ENCODE measurements at places on chromosomes 4 and X. TPM values are rescaled to one million over a fixed set of nuclear protein-coding genes. Genes with fewer than 3 reads are reported as not detected.

- no peaks in the 10 kb centered on the region for H3K4me1 ChIP-seq
- no peaks in the 10 kb centered on the region for H3K36me3 ChIP-seq
- no peaks in the 10 kb centered on the region for H3K27me3 ChIP-seq
- no peak for DNase-seq
- H3K27ac ChIP-seq = no peak overlapping the region
These were observed 61.2 kb downstream of the SH3BGRL start for GRCh38 chrX:81263059-81263458.

- DNase-seq = no peak
- no peaks in the 10 kb centered on the region for H3K36me3 ChIP-seq
- no peaks in the 10 kb centered on the region for H3K4me1 ChIP-seq
- no peak overlapping the region for H3K27ac ChIP-seq
- H3K27me3 ChIP-seq = no peaks in the 10 kb centered on the region
These were observed 236.1 kb upstream of the FTHL17 start for GRCh38 chrX:31307952-31308351.

DNA sequence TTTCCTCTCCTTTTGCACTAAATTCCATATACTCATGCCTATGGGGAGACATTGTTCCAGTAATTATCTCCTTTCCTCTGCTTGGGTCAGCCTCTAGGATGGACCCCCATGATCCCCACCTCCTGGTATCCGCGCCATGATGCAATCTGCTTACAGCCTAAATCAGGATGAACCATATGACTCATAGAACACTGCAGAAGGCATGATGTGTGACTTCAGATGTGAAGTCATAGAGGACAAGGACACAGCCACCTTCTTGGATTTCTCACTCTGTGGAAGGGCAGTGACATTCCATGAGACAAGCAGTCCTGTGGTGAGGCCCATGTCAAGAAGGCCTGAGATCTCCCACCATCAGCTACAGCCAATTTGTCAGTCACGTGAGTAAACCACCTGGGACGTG, 9.0 kb upstream of the TMEM144 start:
- no peak for DNase-seq
- no peak overlapping the region for H3K27ac ChIP-seq
- H3K27me3 ChIP-seq = no peaks in the 10 kb centered on the region
- no peaks in the 10 kb centered on the region for H3K36me3 ChIP-seq

- no peaks in the 10 kb centered on the region for H3K27me3 ChIP-seq
- no peaks in the 10 kb centered on the region for H3K4me1 ChIP-seq
- H3K36me3 ChIP-seq = no peaks in the 10 kb centered on the region
- H3K4me3 ChIP-seq = no peak overlapping the region
- no peak overlapping the region for H3K27ac ChIP-seq
- no peak for DNase-seq
These were observed 29.0 kb downstream of the MECP2 start for GRCh38 chrX:154068560-154068959.

DNA sequence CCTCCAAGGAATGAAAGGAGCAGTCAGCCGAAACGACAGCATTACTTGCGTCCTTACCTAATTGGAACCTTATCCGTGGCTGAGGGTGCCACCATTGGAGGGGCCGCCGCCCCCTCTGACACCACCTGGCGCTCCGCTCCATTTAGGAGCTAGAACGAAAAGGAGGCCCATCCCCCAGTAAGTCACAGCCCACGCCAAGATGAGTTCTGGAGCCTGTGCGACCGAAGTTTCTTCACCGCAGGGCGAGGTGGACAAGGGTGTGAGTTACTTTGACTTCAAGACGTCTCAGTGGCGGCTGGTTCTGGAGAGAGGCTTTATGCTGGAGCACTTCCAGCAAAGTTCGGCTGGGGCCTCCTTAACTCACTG, 729 bp upstream of the IRF2 start:
- peak overlapping the region; percentile 83 for H3K4me3 ChIP-seq
- peak overlapping the region; percentile 98 for H3K27ac ChIP-seq
- no peaks in the 10 kb centered on the region for H3K36me3 ChIP-seq
- peak; percentile 66 for DNase-seq
- H3K4me1 ChIP-seq = peaks cover 63% of the 10 kb centered on the region

- H3K4me3 ChIP-seq = no peak overlapping the region
- DNase-seq = no peak
- no peaks in the 10 kb centered on the region for H3K27me3 ChIP-seq
- H3K36me3 ChIP-seq = no peaks in the 10 kb centered on the region
These were observed 29.1 kb downstream of the MAGED1 start for GRCh38 chrX:51922561-51922960.

DNA sequence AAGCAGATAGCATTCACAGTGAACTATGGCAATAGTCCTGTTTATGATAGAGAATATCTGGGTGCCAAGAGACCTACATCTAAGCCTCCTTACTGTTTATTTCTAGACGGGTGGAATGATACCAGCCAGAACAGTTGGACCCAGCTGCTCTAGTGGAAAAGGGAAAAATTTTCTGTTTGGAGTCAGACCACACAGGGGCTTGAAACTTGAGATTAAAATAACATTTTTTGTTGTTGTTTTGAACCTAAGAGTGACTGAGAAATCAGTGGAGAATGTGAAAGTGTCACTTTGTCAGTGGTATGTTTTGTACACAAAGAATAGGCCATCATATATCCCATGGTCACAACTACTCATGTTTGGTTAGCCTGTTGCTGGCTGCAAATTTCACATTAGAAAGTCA, 105.7 kb downstream of the AGTR2 start:
- no peak overlapping the region for H3K4me3 ChIP-seq
- no peak for DNase-seq
- H3K27ac ChIP-seq = no peak overlapping the region

DNA sequence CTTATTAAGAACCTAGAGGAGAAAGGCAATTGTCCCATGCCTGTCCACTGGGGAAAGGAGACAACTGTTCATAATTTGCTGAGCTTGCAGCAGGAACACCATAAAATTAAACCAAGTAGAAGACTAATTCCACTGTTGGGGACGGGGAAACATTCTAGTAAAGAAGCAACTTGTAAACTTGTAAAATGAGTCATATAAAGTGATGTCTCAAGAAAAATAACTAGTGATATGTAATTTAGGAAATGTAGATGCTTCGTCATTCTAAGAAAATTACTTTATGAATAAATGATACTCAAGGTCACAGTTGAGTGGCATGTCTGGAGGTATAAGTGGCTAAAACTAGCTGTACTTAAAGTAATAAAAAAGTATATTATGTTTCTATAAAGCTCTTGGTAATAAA, 121.2 kb upstream of the MID1 start:
- no peaks in the 10 kb centered on the region for H3K27me3 ChIP-seq
- no peak overlapping the region for H3K4me3 ChIP-seq
- H3K27ac ChIP-seq = no peak overlapping the region
- no peaks in the 10 kb centered on the region for H3K4me1 ChIP-seq
- no peaks in the 10 kb centered on the region for H3K36me3 ChIP-seq
- DNase-seq = no peak

Gene CSAG1
- total RNA-seq = not detected

DNA sequence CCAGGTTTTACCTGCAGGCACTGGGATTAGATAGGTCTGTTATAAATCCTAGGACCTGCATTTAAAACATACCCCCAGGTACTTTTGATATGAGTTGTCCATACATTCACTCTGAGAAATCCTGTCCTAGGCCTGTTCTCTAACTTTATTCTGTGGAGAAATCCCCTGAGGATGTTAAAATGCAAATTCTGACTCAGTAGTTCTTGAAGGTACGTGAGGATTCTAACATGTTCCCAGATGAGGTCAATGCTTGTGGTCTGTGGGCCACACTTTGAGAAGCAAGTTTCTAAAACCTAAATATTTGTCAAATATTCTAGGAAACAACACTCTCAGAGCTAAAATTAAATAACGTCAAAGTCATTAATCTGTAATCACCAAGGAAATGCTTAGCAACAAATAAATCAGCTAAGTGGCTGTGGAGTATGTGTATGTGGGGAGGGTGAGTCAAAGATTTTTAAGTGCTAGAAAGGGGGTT, 101.3 kb upstream of the MAGEB16 start:
- no peak overlapping the region for H3K27ac ChIP-seq
- no peaks in the 10 kb centered on the region for H3K27me3 ChIP-seq
- H3K4me3 ChIP-seq = no peak overlapping the region
- no peaks in the 10 kb centered on the region for H3K36me3 ChIP-seq

GRCh38 chrX:153060095-153060445, 3.8 kb downstream of the PNMA3 start:
- no peak overlapping the region for H3K4me3 ChIP-seq
- H3K4me1 ChIP-seq = no peaks in the 10 kb centered on the region
- DNase-seq = no peak
- H3K27ac ChIP-seq = no peak overlapping the region

- no peak for DNase-seq
- H3K4me1 ChIP-seq = no peaks in the 10 kb centered on the region
These were observed 341.1 kb downstream of the IL15 start for GRCh38 chr4:141977433-141977832.

DNA sequence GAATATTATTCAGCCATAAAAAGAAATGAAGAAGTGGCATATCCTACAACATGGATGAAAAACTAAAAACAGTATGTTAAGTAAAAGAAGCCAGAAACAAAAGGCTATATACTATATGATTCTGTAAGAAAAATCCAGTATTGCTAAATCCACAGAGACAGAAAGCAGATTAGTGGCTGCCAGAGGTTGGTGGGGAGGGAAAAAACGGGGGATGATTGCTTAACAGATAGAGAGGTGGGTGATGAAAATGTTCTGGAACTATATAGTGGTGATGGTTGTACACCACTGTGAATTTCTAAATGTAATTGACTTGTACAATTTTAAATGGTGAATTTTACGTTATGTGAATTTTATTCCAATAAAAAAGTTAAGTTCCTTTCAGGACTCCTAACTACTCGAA, 157.6 kb upstream of the SH3RF1 start:
- H3K27ac ChIP-seq = no peak overlapping the region
- H3K36me3 ChIP-seq = no peaks in the 10 kb centered on the region
- no peaks in the 10 kb centered on the region for H3K4me1 ChIP-seq

DNA sequence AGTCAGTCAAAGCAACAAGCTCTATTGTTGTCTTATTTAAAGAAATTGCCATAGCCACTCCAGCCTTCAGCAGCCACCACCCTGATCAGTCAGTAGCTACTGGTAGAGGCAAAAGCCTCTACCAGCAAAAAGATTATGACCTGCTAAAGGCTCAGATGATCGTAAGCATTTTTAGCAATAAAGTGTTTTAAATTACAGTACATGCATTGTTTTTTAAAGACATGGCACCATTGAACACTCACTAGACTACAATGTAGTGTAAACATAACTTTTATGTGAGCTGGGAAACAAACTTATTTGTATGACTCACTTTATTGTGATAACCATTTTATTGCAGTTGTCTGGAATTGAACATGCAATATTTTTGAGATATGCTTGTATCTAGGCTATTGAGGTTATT, 32.3 kb upstream of the DYNLT3 start:
- H3K4me1 ChIP-seq = no peaks in the 10 kb centered on the region
- DNase-seq = no peak
- H3K4me3 ChIP-seq = no peak overlapping the region
- H3K27ac ChIP-seq = no peak overlapping the region
- no peaks in the 10 kb centered on the region for H3K27me3 ChIP-seq
- no peaks in the 10 kb centered on the region for H3K36me3 ChIP-seq

Gene KDR
- total RNA-seq = 22.4 TPM

Gene TCP11X2
- not detected for total RNA-seq

Gene SLC10A6
- total RNA-seq = not detected

Gene PLP1
- total RNA-seq = not detected

Gene ADH1C
- 438 TPM for total RNA-seq

GRCh38 chr4:138869165-138869564, 146.4 kb upstream of the NOCT start:
- H3K36me3 ChIP-seq = no peaks in the 10 kb centered on the region
- H3K4me1 ChIP-seq = no peaks in the 10 kb centered on the region
- H3K4me3 ChIP-seq = no peak overlapping the region
- H3K27me3 ChIP-seq = no peaks in the 10 kb centered on the region
- no peak overlapping the region for H3K27ac ChIP-seq

GRCh38 chrX:103831803-103832544, at the start of gene RAB9B:
Gene RAB9B, minus strand, starts transcription at chrX:103832257. Its CDS starts 6,473 bp downstream, at chrX:103825784.
- no peaks in the 10 kb centered on the region for H3K36me3 ChIP-seq
- H3K27ac ChIP-seq = no peak within 1 kb of the TSS
- H3K4me1 ChIP-seq = no peaks in the 10 kb centered on the region

DNA sequence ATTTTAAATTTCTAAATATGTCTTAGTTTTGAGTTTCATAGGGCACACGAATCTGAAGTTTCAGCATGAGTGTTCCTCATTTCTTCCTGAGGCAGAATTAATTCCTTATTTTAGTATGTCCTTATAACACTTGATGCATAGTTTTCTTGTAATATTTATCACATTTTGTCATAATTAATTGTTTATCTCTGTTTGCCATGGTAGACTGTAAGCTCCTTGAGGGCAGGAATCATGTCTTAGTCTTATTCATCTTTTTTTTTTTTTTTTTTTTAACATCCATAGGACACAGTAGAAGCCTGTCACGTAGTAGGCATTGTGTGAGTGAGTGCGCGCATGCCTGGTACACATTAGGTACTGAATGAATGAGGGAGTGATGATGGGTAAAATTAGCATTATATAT, 131.7 kb downstream of the STAG2 start:
- no peak overlapping the region for H3K4me3 ChIP-seq
- no peak overlapping the region for H3K27ac ChIP-seq
- no peaks in the 10 kb centered on the region for H3K36me3 ChIP-seq
- no peaks in the 10 kb centered on the region for H3K4me1 ChIP-seq

GRCh38 chrX:20173313-20173712, 31.7 kb upstream of the EIF1AX start:
- no peaks in the 10 kb centered on the region for H3K27me3 ChIP-seq
- H3K4me1 ChIP-seq = no peaks in the 10 kb centered on the region

GRCh38 chr4:90219822-90220221, 92.6 kb downstream of the CCSER1 start:
- H3K27ac ChIP-seq = no peak overlapping the region
- H3K27me3 ChIP-seq = no peaks in the 10 kb centered on the region
- DNase-seq = no peak
- no peaks in the 10 kb centered on the region for H3K4me1 ChIP-seq
- H3K4me3 ChIP-seq = no peak overlapping the region

GRCh38 chr4:10622728-10623127, 61.8 kb downstream of the CLNK start:
- no peaks in the 10 kb centered on the region for H3K36me3 ChIP-seq
- no peaks in the 10 kb centered on the region for H3K4me1 ChIP-seq

DNA sequence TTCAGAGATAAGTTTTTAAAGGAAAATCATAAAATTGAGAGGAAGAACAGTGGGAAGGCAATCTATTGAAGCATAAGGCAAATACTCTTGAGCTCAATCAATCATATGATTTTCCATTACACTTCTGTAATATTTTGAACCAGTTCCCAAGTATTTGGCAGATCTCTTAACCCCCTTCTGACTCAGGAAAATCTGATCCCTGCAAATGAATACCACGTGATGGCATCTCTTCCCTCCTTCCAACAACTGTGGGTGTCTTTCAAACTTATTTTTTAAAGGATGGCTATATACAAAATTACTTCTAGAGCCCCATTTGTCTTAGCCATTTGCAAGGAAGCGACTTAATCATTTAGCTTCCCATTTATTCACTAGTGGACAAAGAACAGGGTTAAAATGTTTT, 41.9 kb downstream of the AMOT start:
- H3K36me3 ChIP-seq = no peaks in the 10 kb centered on the region
- H3K27ac ChIP-seq = no peak overlapping the region
- no peaks in the 10 kb centered on the region for H3K27me3 ChIP-seq
- DNase-seq = no peak

GRCh38 chr4:116531870-116532269, 553.5 kb downstream of the TRAM1L1 start:
- H3K4me1 ChIP-seq = no peaks in the 10 kb centered on the region
- no peaks in the 10 kb centered on the region for H3K36me3 ChIP-seq
- no peak overlapping the region for H3K4me3 ChIP-seq
- H3K27me3 ChIP-seq = no peaks in the 10 kb centered on the region
- H3K27ac ChIP-seq = no peak overlapping the region
- DNase-seq = no peak
